ENCODE measurements at places on chromosomes 2 and 18.

GRCh38 chr2:70823249-70823648, 2.9 kb upstream of the CLEC4F start:
- no peak for DNase-seq

- no peak for DNase-seq
Observed at GRCh38 chr2:241598487-241598886, 38.5 kb downstream of the THAP4 start.

DNA sequence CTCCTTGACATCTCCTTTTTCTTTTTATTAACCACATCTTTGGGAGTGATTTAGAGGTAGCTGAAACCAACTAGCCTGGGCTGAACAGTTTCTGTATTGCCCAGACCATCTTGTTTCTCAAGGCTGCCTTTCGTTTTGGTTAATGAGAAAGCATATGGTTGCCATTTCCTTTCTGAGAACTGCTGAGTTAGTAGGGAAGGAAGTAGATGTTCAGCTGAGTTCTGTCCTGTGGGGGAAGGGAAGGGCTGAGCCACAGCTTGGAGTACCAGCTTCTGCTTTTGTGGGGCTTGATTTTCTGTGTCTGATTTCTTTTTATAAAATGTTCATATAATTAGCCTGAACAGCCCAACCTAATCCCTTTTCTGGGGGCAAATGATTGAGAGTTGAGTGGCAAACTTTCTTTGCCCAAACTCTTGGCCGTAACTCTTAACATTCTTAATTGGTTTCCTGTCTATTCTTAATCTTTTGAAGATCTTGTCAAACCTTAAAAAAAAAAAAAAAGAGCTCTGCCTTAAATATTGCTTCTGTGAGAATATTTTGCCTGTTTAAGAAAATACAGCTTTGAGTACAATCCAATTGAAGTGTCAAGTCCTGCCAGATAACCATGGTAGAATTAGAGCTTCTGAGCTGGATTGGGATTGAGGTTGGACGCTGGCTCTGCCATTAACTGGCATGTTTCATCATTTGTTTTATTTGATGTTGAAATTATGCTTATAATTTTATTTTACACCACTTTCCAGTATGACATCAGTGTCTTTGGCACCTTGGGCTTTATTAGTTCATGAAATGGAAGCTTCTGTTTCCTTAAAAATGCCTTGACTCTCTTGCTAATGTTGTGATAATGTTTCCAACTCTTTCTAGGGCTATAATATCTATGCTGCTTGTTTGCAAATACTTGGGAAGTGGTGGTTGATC, 1.9 kb upstream of the NABP1 start:
- peak; percentile 65 for DNase-seq

DNA sequence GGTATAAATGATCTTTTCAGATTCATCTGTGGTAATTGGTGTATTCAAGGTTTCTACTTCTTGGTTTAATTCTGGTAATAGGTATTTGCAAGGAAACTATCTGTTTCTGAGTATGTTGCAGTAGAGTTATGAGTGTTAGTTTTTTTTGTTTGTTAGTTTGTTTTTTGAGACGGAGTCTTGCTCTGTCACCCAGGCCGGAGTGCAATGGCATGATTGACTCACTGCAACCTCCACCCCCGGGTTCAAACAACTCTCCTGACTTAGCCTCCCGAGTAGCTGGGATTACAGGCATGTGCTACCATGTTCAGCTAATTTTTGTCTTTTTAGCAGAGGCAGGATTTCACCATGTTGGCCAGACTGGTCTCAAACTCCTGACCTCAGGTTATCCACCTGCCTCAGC, 60.9 kb upstream of the IL1R2 start:
- DNase-seq, result no peak

- DNase-seq, result no peak
Observed at GRCh38 chr18:63603772-63604171, 16.6 kb downstream of the SERPINB13 start.

DNA sequence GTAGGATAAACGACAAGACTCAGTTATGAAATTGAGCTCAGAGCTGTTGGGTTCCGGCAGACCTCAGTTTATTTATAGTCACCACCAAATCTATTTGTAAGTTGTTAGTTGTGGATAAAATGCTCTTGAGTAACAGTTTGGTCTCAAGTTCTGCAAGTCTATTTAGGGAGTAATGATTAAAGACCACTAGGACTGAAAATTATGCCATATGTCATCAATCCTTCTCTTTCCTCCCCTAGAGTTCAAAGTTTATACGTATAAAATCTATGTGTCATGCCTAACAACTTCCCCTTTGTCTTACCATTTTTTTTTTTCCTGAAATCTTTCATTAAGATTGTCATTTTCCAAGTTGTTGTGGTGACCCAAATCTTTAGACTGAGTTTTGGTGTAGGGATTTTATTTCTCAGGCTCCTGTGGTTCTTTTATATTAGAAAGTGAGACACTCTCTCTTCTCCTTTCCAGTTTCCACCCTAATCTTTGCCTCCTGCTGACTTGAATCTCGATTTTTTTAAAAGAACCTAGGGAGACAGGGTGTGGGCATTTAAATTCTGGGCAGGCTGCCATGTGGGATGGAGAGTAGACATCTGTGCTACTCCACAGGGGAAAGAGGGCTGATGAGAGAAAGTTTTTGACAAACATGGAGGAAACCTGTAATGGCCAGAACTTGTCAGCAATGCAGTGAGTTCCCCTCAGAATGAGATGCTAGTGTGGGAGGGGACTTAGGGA, 51.0 kb downstream of the LAMA3 start:
- DNase-seq, result no peak

GRCh38 chr2:118635891-118636290, 211.6 kb downstream of the EN1 start:
- no peak for DNase-seq

GRCh38 chr2:57278451-57278850, 768.2 kb upstream of the VRK2 start:
- no peak for DNase-seq

GRCh38 chr2:218648088-218648786, 11.2 kb downstream of the ZNF142 start:
- DNase-seq, result peak; percentile 31

- no peak for DNase-seq
Observed at GRCh38 chr18:8548186-8548585, 61.1 kb upstream of the RAB12 start.

DNA sequence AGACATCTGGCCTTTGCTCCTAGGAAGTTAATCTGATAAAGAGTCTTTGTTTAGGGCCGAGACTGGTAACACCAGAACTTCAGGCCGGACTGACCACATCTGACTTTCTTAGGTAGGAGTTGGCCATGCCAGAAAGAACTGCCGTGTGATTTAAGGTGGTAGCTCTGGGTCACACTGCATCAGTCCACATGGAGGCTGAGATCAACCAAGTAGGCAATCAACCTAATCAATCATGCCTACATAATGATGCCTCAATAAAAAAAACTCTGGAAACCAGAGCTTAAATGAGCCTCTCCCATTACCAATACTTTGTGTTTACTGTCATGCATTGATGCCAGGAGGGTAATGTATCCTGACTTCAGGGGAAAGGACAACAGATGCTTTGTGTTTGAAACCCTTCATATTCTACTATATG, 44.1 kb upstream of the ORC2 start:
- no peak for DNase-seq

GRCh38 chr18:45677276-45677807, 46.6 kb upstream of the SLC14A1 start:
- no peak for DNase-seq

- no peak for DNase-seq
Observed at GRCh38 chr2:70828914-70829824, 6.4 kb downstream of the CD207 start.

GRCh38 chr2:23760736-23761135, 166.2 kb downstream of the ATAD2B start:
- DNase-seq, result no peak

- DNase-seq, result no peak
Observed at GRCh38 chr2:176099728-176100546, at the start of gene HOXD12. HOXD12 (plus strand) TSS chr2:176099795; CDS start chr2:176099802, 7 bp downstream.

- no peak for DNase-seq
Observed at GRCh38 chr2:234363647-234364294, 133.1 kb downstream of the ARL4C start.

DNA sequence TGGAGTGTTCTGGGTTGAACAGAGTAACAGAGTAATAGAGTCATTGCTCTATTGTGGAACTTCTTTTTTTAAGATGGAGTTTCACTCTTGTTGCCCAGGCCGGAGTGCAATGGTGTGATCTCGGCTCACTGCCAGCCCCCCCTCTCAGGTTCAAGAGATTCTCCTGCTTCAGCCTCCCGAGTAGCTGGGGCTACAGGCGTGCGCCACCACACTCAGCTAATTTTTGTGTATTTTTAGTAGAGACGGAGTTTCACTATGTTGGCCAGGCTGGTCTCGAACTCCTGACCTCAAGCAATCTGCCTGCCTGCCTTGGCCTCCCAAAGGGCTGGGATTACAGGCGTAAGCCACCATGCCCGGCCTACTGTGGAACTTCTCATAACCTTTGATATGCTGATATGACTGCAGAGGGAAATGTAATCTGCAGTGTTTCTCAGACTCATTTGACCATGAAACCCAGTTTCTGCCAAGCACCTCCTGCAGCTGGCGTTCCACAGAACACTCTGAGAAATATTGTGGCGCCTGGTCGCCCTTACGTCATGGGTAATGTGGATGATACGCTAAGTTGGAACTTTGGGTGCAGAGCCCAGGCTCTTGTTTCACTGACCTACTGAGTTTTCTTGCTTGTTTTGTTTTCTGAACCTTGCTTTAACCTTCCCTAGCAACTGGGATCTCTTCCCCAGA, 213.8 kb downstream of the BCL2 start:
- DNase-seq, result no peak

DNA sequence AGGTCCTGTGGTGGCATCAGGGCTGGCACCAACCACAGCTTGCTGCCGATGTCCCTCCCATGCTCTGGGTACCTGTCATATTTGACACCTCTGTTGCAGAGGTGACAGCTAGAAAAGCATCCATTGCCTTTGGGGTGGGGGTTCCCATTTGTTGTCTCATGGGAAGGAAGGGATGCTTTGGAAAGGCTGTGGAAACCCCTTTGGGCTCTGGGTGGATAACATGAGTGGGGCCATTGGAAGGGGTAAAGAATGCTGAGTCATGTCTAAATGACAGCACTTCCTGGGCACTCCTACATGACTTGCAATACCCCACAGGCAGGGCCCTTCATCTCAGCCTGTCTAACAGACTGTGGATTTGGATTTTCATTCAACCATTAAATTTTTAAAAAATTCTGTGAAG, 27.8 kb downstream of the CTIF start:
- DNase-seq, result no peak

GRCh38 chr2:27752551-27753237, 18.8 kb upstream of the MRPL33 start:
- DNase-seq, result no peak

DNA sequence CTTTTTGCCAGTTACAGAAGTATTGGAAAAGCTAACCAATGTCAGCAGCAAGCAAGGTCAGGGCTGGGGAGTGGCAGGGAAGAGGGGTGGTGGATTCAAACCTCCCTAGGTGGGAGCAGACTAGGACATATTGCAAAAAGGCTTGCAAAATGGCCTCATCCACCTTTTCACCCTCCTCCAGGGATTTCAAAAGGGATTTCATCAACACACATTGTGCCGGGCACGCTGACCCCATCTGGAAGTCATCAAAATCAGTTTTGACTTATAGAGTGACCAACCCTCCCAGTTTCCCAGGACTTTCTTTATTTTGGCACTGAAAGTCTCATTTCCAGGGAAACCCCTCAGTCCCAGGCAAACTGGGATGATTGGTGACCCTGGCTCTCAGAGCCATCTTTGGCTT, 94.7 kb downstream of the BIN1 start:
- DNase-seq, result no peak

- DNase-seq, result no peak
Observed at GRCh38 chr2:97868986-97869721, 126.6 kb downstream of the TMEM131 start.

All from stimulated activated CD4-positive, alpha-beta T cell treated with anti-CD3 and anti-CD28 coated beads, Interleukin-2, amount 100 ng/mL, for 4 hours (primary cell).